ENCODE measurements at places on chromosomes 12 and 14.

- DNase-seq: no peak
These were observed 24.5 kb upstream of the KIF21A start for GRCh38 chr12:39467432-39467870.

- DNase-seq: no peak
These were observed 429.7 kb downstream of the DPF3 start for GRCh38 chr14:72464226-72464625.

GRCh38 chr12:123519141-123520001 lies 14.1 kb downstream of the RILPL1 start:
- no peak for DNase-seq

- no peak for DNase-seq
These were observed 6.0 kb upstream of the CIROP start for GRCh38 chr14:23110579-23111365.

DNA sequence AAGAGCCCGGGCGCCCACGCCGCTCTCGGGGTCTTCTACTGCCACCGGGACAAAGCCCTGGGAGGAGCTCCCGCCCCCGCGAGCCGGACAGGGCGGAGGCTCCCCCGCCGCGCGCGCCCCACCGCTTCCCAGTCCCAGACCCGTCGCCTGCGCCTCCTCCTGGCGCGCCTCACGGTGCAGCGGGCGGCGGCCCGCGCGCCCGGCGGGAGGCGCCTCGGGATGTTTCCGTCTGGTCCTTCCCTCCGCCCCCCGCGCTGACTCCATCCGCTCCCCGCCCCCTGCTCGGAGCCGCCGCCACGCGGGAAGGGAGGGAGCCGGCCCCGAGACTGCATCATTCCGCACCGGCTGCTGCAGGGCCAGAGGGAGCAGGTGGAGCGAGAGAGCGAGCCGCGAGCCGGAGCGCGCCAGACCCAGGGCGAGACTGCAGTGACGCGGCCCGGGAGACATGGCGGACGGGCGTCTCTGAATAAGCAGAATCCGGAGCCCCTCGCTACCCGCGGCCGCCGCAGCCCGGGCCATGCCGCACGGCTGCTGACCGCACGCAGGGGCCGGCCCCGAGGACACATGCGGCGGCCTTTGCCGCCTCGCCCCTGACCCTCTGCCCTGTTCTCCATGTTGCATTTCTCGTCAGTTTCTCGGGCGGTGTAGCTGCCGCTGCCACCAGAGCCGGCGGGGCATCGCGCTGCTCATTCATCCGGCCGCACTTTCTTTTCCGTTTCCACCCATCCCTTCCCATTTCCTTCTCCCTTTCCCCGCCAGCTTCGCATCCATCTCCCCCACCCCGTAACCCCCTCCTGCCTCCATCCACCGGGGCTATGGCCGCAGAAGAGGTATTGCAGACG lies at the start of gene BICD1:
TSS of gene BICD1 (plus strand) at position 331 of the 842 bp plus-strand sequence. CDS start at position 816, 485 bp downstream.
- peak; percentile 89 for DNase-seq

- DNase-seq: peak; percentile 52
These were observed 59.2 kb downstream of the RASSF8 start for GRCh38 chr12:26017484-26018211.

DNA sequence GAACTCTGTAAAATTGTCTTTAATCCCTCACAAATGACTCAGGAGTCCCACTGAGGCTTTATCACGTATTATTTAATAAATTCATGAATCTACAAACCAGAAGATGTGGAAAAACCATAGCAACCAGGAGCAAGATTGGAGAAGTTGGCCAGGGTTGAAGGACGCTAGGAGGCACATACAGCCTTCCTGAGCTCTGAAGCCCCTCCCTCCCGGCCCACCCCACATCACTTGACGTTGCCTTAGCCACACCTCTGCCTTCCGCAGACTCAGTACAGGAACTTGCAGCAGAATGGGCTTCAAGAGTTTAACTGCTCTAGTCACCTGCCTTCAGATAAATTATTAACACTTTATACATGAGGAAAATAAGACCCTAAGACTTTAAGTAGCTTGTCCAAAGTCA lies 33.9 kb downstream of the SLC35F4 start:
- DNase-seq: peak; percentile 11

DNA sequence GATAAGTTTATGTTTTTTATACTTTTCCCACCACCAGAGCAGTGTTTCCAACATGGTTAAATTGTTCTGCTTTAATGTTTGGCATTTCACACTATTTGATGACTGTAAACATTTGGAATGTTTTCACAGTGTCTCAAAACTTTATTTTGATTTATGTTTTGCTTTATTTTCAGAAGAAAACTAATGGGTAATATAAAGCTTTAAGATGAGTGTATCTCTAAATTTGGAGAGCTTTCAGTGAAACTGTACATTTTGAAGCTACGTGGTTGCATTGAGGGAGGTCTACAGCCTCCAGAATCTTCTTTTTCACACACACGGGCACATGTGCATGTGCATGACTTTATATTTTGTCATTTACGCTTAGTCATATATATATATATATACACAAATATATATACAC lies 10.7 kb downstream of the BICD1 start:
- no peak for DNase-seq

DNA sequence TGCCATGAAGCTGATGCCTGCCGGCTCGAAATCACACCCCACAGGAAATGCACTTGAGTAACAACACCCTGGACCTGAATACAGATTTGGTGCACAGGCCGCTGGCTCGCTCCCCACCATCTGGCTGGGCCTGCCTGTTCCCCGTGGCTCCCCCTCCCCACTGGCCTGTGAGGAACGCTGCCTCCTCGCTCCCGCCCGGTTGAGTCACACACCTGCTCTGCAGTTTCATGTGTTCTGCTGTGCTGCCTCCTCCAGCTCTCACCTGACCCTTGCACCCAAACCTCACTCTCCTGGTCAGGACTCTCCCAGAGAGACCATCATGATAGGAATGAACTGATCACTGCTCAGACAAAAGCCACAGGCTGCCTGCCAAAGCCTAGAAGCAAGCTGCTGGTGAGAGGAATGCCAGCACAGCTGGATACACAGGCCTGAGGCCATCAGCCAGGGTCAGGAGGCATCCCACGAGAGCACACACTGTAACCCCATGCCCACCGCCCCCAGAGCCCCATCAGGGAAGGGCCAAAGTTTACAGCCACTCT lies 3.8 kb upstream of the SIVA1 start:
- DNase-seq: no peak

GRCh38 chr14:61341275-61342206 lies 20.2 kb downstream of the PRKCH start:
- DNase-seq: no peak

- DNase-seq: no peak
These were observed 22.8 kb downstream of the FAIM2 start for GRCh38 chr12:49880756-49881414.

DNA sequence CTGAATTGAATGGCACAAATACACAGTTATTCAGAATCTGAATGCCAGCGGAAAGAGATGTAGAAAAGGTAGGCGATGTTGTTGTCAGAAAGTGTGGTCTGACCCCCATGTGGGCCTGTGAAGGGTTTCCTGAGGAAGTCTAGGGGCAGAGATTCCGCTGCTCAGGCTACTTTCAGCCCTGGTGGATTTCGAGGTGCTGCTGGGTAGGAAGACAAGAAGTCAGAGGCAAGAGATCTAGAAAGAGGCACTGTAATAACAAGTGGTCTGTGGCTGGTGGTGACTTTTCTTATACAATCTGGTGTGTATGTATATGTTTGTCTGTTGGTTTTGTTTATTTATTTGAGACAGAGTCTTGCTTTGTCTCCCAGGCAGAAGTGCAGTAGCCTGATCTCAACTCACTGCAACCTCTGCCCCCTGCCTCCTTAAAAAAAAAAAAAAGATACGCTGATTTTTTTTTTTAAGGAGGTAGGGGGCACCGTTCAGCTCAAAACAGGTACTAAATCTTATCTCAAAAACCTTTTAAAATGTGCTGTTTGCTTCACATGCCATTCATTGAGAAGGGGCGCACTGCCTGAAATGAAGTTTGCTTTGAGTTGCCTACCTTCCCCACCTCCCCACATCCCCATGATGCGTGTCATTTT lies 27.1 kb upstream of the MANSC4 start:
- no peak for DNase-seq

- no peak for DNase-seq
These were observed 60.6 kb upstream of the GTF2A1 start for GRCh38 chr14:81281332-81281731.

DNA sequence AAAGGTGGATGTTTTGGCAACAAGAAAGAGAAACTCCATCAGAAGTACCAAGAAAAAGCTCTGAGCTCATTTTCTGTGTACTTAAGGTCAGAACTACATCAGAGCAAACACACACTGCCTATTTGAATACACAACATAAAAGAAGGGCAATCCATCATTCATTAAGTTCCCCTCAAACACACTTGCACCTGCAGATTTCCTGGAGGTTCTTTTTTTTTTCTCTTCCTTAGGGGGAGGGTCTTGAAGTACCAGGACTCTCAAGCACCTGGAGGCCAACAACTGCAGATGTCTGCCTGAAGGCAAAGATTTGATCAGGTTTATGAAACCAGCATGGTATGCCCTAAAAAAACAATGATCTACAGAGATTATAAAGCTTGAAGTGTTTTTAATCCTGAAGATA lies 26.1 kb upstream of the PTHLH start:
- no peak for DNase-seq

- no peak for DNase-seq
These were observed 225.4 kb downstream of the APAF1 start for GRCh38 chr12:98870504-98870903.

DNA sequence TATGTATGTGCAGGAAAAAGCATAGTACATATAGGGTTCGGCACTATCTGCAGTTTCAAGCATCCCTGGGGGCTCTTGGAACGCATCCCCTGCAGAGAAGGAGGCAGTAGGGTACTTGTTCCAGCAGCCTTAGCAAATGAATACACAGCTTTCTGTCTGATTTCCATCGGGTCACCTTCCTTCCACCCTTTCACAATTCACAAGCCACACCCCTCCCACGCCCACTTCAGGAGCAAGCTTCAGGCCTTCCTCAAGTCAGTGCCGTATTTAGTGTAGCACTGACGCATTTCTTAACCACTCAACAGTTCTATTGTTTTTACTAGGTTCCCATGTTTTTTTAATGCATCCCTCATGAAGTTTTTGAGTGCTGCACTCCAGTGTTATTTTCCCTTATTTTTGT lies 64.2 kb downstream of the CLMN start:
- DNase-seq: peak; percentile 36

DNA sequence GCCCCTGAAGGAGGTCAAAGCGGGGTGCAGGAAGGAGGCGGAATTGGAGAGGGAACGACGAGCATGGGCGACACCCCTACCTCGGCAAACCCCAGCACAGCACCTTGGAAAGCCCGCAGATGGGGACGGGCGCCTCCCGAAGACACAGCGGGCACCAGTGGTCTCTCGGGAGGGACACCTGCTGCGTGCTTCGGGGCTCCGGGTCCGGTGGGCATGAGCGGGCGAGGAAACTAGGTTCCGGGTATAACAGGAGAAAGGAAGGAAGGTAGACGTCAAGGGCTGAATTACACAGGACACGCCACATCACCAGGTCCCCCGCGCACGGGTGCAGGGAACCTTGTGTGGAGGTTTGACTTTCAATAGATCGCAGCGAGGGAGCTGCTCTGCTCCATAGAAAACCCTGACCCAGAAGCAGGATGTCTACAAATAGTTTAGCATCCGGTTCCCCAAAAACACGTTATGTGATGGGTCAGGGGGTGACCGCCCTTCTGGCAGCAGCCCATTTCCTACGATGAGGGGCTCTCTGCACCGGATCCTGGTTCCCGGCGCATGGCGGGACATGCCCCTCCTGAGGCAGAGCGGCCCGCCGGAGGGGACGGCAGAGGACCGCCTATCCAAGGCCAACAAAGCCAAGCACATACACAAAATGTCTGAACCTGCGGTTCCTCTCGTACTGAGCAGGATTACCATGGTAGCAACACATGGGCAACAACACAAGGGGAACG lies 196.9 kb downstream of the ALG10 start:
- DNase-seq: no peak

DNA sequence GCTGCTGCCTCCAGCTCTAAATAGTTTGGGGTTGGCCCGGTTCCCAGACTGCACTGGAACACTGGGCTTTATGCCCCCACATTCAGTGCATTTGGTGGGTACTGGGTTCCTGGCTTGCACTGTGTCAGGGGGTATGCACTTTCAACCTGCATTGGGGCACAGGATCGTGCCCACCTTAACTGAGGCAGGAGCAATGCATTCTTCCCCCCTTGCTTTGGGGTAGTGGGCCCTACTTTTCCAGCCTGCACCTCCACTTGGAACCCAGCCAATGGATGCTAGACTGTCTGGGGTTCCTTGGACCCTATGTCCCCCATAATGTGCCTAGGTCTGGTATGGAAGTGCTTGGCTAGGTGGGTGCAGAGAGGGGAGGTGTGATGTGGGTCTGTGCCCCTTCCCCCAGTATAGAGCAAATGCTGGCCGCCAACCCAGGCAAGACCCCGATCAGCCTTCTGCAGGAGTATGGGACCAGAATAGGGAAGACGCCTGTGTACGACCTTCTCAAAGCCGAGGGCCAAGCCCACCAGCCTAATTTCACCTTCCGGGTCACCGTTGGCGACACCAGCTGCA lies 615 bp downstream of the TARBP2 start:
- DNase-seq: no peak

- DNase-seq: no peak
These were observed 128.0 kb downstream of the NUAK1 start for GRCh38 chr12:106010741-106011140.

- DNase-seq: no peak
These were observed 21.2 kb upstream of the RNASE1 start for GRCh38 chr14:20823859-20824258.

GRCh38 chr14:100586403-100587085 lies 673 bp downstream of the BEGAIN start:
- DNase-seq: peak; percentile 39

DNA sequence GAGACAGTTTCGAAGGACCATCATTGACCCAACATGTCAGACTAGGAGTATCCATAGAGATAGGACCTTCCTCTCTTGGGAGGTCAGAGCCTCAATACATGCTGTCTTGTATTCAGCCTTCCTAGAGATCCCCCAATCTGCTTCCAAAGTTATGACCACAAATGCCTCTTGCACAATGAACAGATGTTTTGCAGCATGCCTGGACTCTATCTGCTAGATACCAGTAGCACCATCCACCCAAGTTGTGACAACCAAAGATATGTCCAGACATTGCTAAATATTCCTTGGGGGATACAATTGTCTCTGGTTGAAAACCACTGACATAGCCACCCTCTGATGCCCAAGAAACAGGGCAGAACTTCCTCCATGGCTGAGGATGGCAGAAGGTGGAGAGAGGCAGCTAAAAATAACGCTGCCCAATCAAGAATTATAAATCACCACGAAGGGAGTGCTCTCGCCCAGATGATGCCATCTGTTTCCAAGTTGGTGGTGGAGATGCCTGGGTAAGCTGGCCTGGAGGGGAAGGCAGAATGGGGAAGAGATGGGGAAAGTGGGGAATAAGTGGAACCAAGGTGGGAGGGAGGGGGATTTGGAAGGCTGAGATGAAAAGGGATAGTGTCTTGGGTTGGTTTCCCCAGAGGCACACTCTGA lies 42.9 kb upstream of the NOS1 start:
- no peak for DNase-seq

GRCh38 chr14:68235011-68235410 lies 415.4 kb downstream of the RAD51B start:
- DNase-seq: no peak

- no peak for DNase-seq
These were observed 103.2 kb upstream of the MDGA2 start for GRCh38 chr14:47778631-47779030.

- no peak for DNase-seq
These were observed 161.6 kb downstream of the KCNC2 start for GRCh38 chr12:75047885-75048525.
